Muscle of arm (tissue), 14 donors: ENCODE measurements at places on chromosomes 12 and 14.

- DNase-seq: peak; percentile 15
Observed at GRCh38 chr14:56659964-56660551, 80.5 kb downstream of the TMEM260 start.

DNA sequence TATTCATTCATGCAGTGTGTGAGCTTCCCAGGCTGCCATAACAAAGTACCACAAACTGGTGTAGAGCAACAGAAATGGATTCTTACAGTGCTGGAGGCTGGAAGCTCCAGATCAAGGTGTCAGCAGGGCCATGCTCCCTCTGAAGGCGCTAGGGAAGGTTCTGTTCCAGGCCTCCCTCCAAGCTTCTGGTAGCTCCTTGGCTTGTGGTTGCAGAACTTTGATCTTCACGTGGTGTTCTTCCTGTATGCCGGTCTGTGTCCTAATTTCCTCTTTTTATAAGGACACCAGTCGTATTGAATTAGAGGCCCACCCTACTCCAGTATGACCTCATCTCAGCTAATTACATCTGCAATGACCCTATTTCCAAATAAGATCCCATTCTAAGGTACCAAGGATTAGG lies 3.1 kb downstream of the OTUB2 start:
- DNase-seq: no peak

DNA sequence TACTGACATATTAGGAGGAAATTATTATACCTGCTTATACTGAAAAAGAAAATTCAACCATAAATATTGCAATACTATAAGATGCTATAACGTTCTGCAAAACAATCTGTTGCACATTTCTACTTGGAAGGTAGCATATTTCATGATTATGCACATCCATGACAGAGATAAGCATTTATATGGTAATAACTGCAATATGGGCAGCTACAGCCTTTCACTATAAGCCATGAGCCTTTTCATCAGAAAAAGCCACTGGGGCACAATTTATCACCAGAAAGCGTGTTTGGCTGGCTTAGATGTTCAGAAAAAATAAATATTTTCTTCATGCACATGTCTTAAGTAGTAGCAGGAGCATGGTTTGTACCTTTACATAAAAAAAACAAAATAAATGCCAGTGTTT lies 340.7 kb downstream of the GALC start:
- no peak for DNase-seq

GRCh38 chr14:54901380-54902142 lies 1.1 kb downstream of the GCH1 start:
- no peak for DNase-seq

GRCh38 chr12:10392394-10392930 lies 2.6 kb upstream of the KLRK1 start:
- no peak for DNase-seq
